HFFc6 (cell line): ENCODE measurements at places on chromosomes 12 and 14.

DNA sequence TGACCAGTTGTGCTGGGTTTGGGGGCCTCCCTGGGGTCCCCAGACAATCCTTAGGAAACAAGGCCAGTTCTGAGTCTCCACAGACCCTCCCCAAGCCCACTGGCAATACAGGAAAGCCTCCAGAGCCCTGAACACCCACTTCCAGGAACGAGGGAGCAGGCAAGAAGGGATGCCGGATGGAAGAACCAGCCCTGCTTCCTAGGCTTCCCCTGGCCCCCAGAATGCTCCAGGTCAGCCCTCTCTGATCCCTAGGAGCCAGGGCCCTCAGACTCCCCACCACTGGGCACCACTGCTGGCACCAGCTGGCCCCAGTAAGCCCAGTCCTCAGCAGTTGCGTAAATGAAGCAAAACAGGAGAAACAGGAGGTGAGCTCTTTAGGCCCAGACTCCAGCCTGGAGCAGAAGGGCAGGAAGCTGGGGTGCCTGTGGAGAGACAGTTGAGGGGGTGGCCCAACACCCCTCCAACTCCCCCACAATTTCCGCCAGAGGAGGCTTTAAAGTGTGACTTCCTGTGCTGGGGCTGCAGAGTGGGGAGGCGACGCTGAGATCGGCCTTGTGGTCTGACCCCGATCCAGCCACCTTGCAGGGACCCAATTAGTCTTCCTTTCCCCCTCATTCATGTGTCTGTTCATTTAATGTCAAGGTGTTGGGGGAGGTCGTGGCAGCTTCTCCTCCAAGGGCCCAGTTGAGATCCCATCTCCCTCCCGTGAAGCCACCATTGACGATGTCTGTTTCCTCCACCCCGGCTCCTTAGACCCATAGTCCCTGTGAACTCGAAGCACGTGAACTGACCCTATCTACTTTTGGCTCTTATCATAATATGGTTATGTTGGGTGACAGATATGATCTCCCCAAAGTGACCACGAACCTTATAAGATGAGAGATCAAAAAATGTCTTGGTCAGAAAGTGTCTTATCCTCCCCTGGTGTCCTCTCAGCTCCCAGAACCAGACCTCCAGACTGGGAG, 4.7 kb downstream of the TNFRSF1A start:
- DNase-seq: no peak

DNA sequence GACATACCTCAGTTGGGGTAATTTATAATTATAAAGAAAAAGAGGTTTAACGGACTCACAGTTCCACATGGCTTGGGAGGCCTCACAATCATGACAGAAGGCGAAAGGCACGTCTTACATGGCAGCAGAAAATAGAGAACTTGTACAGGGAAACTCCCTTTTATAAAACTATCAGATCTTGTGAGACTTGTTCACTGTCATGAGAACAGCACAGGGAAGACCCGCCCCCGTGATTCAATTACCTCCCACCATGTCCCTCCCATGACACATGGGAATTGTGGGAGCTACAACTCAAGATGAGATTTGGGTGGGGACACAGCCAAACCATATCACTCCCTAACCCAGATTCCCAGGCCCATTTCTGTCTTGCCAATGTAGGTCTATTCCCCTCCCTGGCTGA, 22.1 kb downstream of the MYO1H start:
- DNase-seq: no peak

GRCh38 chr12:11896417-11896929, 174.3 kb upstream of the BCL2L14 start:
- no peak for DNase-seq

GRCh38 chr12:93427779-93428564, 13.8 kb downstream of the UBE2N start:
- DNase-seq: no peak

GRCh38 chr12:41014643-41015020, 173.5 kb upstream of the PDZRN4 start:
- DNase-seq: no peak
